ENCODE measurements at places on chromosomes 6 and 20.
A peak's percentile ranks its signal among the peaks of the same experiment; 100 is the strongest.

DNA sequence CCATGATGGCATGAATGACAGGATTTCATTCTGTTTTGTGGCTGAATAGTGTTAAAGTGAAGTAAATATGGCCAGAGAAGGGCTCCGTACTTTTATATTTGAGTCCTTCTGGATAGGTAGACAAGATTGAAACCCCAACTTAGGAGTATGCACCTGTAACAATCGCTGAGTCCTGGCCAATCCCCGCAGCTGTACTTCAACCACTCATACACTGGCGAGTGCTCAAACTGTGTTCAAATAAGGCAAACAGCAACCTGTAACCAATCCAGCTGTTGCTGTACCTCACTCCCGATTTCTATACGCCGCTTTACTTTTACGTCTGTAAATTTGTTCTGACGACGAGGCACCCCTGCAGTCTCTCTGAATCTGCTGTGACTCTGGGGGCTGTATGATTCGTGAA, 6.7 kb downstream of the TTLL2 start:
- no peak for DNase-seq

DNA sequence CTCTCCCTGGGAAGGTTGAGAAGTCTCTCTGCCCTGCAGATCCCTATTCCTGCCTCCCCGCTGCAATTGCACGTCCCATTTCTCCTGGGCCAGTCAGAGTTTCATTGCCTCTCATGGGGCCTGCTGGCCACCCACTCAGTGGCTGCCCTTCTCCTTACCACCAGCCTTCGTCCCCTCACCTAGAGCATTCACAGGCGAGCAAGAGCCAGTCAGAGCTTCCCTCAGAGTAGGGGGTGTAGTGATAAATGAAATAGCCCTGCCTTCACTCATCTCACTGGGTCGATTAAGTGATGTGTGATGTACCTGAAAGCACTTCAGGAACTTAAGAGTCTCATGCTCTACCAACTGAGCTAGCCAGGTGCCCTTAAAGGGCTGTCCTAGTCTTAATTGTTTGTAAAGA, 52.0 kb upstream of the FANCE start:
- no peak for DNase-seq

- no peak for DNase-seq
Observed at GRCh38 chr6:46284475-46284874, 113.7 kb upstream of the ENPP5 start.

DNA sequence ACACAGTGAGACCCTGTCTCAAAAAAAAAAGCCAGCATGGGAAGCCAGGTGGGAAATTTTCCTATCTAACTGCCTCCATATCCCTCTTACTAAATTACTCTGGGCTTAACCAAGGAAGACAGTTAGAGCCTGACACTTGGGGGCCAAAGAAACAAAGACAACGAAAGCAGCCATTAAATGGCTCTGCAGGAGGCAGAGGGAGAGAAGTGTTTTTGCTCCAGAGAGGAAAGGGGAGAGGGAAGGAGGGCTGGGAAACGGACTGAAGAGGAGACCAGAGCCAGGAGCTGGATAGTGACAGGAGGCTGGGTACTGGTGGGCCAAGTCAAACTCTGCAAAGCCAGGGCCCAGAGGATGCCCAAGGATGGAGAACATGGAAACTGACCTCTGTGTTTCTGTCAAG, 10.7 kb upstream of the TGIF2 start:
- no peak for DNase-seq

DNA sequence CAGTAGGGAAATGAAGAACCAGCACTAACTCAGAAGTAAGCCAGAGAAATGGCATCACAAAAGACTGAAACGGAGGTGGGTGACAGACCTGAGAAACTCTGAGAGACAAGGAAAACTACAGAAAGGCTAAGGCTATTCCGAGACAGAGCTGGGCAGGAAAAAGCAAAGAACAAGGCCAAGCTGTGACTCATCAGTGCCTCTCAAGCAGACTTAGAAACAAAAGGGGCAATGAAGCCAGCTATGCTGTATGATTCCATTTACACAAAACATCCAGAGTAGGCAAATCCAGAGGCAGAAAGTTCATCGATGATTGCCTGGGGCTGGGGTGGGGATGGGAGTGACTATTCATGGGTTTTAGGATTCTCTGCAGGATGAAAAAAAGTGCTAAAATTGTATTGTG, 50.0 kb downstream of the SLC23A2 start:
- DNase-seq: peak; percentile 69

DNA sequence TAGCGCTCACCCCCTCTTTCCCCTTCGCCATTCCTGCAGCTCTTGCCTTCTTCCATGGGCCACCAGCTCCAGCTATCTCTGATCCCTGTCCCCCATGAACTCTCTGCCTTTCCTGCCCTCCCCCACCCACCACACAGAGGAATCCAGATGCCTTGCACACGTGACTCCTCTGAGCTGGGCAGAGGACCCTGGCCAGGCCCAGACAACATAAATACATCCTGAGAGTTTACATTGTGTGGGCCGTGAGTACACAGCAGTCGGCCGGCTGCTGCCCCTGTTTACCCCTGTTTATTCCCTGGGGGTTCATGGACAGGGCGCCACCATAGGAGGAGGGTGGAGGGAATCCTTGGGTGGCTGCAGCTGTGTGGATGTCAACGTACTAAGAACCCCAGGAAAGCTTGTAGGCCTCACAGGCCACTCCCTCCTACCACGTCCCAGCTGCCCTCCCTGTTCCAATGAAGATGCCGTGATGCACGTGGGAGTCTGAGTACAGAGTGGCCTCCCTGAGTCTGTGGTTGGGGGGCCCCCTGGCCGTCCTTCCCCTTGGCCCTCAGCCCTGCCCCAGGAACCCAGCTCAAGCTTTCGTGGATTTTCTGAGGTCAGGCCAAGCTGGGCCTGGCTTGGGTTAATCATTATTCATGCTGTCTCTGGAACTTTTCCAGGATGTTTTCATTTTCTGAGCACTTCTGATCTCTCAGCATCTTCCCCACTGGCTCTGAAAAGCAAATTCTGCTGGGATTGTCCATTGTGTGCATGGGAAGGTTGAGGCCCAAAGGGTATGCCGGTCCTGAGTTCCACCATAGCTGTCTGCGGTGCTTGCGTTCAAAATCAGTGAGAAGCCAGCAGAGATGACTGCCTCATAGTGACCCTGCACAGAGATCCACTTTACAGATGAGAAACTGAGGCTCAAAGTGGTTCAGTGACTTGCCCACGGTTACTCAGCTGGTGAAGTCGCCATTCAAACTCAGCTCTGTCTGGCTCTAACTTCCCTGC, 136.3 kb downstream of the MRPL14 start:
- no peak for DNase-seq

DNA sequence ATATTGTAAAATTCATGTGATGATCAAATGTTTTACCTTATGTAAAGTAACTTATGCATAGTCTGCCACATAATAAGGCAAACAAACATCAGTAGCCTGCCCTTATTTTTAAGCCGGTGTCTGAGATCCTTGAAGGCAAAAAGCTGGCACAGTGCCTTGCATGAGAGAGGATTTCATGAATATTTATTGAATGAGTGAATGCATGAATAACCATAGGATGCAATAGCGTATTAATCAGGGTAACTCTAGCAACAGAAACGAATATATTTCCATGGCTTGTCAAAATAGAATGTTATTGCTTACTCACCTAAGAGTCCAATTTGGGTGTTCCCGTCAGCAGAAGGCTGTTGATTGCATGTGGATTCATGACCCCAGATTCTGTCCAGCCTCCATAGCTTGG, 34.9 kb downstream of the BTBD3 start:
- no peak for DNase-seq

GRCh38 chr20:43357352-43357751, 100.3 kb upstream of the SRSF6 start:
- DNase-seq: no peak

DNA sequence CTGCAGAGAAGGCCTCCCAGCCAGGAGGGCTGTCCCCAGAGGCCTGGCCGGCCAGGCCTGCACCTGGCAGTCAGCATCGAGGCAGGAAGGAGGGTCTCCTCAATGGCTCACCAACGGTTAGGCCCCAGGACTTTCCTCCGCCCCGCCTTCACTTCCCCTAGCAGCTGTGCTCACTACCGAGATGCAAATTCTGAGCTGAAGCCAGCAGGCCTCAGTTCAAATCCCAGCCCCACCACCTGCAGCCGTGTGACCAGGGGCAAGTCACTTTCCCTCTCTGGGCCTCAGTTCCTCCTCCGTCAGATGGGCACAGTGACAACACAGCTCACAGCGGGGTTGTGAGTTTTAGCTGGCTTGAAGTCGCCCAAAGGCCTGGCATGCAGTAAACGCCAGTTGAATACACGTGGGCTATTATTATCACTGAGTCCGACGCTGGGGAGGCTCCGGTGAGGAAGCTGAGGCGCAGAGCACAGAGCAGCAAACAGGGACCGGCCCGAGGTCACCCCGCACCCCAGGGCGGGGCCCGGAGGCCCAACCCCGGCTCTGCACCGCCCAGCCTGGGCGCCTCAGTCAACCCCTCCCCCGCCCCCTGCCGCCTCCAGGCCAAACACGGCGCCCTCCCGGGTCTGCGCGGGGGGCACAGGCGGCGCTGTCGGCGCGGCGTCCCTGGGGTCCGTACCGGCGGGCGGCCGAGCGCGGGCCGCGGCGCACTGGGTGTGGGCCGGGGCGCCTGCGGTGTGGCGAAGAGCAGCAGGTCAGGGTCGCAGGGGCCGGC, 671 bp downstream of the E2F1 start:
- DNase-seq: no peak

DNA sequence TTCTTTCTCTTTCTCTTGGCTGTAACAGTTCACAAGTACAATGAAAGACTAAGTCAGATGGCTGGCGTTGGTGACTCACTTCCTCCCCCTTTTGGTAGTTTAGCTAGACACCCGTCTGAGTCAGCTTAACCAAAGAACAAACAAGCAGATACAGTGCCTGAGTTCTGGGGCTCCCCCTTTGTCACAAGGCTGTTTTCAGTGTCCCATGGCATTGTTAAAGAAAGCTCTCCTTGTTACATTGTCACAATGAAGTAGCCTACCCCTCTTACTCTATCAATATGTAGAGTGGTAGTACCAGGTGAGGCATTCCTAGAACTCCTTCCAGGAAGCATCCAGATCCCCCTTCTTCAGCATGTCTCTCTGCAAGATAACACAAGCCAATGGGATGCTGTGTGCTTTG, 38.6 kb downstream of the KIAA0408 start:
- peak; percentile 91 for DNase-seq

DNA sequence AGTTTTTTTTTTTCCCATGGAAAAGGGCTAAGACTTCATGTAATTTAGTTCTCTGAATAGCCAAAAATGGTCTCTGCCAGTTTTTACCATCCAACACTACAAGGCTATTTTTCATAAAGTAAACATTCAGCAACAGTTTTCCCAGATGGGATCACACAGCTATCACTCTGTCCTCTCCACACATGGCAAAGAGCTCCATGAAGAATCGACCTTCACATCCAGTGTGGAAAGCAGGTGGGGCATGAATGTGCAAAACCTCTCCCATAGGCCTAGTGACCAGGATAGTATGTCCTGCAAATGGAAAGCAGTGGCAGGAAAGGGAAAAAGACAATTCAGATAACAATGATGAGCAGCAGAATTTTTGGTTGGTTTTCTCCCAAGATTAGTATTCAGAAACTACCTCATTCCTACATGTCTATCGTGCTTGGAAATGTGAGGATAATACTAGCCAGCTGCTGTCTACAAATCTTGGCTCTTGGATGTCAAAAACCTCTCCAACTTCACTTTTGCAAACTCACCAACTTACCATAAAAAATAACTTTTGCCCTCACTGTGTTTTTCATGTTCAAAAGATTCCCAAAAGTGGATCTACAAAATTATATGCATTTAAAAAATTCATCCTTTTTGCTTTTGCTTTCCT, 159.7 kb upstream of the MCHR2 start:
- DNase-seq: no peak

DNA sequence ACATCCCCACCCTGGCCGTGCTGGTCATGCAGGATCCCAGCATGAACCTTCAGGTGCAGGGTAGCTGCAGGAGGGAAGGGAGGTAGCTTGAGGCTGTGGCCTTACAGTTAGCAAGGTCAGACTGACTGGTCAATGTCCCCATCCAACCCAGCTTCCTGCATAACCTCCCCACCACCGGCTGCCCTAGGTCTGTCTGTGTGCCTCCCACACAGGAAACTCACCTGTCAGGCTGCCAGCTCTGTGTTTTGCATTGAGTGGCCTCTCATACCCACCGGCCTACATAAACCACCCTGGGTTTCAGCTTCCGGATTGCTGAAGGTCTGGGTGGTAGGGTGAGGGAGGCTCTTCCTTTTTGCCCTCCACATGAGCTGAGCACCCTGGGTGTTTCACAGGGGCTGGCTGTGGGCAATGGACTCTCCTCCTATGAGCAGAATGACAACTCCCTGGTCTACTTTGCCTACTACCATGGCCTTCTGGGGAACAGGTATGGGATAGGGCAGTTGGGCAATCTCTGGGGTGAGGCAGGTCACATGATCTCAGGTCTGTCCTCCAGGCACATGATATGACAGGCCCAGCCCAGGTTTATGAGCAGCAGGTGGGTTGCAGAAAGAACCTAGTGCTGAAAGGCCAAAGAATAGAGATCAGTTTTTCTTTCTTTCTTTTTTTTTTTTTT, 1.8 kb downstream of the CTSA start:
- DNase-seq: no peak

GRCh38 chr6:156427345-156427744, 349.8 kb upstream of the ARID1B start:
- peak; percentile 2 for DNase-seq

- DNase-seq: no peak
Observed at GRCh38 chr20:35251613-35251940, 25.1 kb downstream of the MMP24 start.

DNA sequence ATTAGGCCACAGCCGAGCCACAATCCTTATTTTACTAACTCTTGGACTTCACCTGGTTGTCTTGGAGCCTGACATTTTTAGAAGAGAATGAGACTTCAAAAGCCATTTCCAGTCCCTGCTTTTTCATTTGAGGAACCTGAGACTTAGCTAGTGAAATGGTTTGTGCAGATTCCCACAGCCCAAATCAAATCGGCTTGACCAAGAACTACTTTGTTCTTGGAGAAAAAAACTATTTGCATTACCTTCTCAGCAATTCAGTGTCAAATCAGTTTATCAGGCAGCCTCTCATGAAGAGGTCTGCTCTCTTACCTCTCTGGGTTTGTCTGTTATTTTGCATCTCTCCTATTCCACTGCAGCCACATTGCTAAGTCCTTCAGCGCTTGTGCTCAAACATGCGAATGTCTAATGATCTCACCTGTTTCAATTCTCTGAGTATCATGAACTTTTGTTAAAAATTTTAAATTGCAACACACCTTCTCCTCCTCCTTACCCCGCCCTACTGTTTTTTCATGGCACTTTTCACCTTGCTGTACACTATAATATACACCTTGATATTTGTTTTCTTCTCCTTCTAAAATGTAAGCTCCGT, 573 bp upstream of the IFNGR1 start:
- no peak for DNase-seq
